Central memory CD8-positive, alpha-beta T cell (primary cell): ENCODE measurements at places on chromosomes 13 and 19.

- H3K27ac ChIP-seq = no peak overlapping the region
- peak overlapping the region; percentile 32 for H3K4me3 ChIP-seq
- peaks cover 6% of the 10 kb centered on the region for H3K36me3 ChIP-seq
- no peaks in the 10 kb centered on the region for H3K27me3 ChIP-seq
- no peaks in the 10 kb centered on the region for H3K4me1 ChIP-seq
These were observed 1.4 kb downstream of the NLRP2 start for GRCh38 chr19:54967611-54968010.

GRCh38 chr19:17236811-17237543 is 8.7 kb downstream of the NR2F6 start:
- H3K4me3 ChIP-seq = peak overlapping the region; percentile 47
- no peak overlapping the region for H3K27ac ChIP-seq
- no peak for DNase-seq
- peaks cover 3% of the 10 kb centered on the region for H3K36me3 ChIP-seq
- H3K27me3 ChIP-seq = no peaks in the 10 kb centered on the region

DNA sequence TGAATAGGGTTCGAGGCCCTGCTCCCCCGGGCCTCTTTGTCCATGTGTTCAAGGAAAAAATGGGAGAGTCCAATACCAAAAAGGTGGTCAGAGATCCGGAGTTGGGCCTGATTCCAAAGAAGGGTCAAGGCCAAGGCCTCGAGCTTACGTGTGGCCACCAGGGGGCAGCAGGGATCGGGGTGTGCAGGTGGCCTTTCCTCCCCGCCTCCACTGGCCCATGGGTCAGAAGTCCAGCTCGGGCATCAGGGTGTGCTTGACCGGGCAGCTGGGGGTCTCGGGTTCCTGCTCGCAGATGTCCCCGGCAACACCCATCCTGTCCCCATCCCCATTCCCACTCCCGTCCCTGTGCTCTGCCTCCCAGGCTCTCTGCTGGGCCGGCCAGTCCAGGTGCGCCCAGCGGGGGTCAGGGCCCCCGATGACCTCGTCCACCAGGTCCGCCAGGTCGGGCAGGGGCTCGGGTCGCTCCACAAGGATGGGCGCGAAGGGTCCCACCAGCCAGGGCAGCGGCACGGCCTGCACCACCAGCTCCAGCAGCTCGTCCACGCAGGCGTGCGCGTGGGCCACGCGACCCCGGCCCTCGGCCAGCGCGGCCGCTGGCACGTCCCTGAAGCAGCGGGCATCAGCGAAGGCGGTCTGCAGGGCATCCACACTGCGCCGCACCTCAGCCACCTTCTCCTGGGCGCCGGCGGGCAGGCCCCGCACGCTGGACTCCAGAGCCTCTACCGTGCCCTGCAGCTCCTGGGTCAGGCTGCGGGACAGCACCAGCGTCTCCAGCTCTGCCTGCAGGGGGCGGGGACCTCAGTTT is 5.2 kb upstream of the PLIN4 start:
- H3K36me3 ChIP-seq = no peaks in the 10 kb centered on the region
- peaks cover 22% of the 10 kb centered on the region for H3K27me3 ChIP-seq
- H3K4me3 ChIP-seq = no peak overlapping the region
- DNase-seq = no peak

GRCh38 chr19:54282686-54283470 is 2.0 kb upstream of the LILRB2 start:
- H3K4me1 ChIP-seq = no peaks in the 10 kb centered on the region
- H3K4me3 ChIP-seq = no peak overlapping the region
- peaks cover 82% of the 10 kb centered on the region for H3K27me3 ChIP-seq
- no peak for DNase-seq
- H3K36me3 ChIP-seq = no peaks in the 10 kb centered on the region
- no peak overlapping the region for H3K27ac ChIP-seq

- peaks cover 22% of the 10 kb centered on the region for H3K27me3 ChIP-seq
- H3K4me3 ChIP-seq = no peak overlapping the region
- no peak for DNase-seq
- H3K36me3 ChIP-seq = no peaks in the 10 kb centered on the region
- no peaks in the 10 kb centered on the region for H3K4me1 ChIP-seq
- H3K27ac ChIP-seq = no peak overlapping the region
These were observed 674 bp downstream of the TRPC4 start for GRCh38 chr13:37868691-37869505.

DNA sequence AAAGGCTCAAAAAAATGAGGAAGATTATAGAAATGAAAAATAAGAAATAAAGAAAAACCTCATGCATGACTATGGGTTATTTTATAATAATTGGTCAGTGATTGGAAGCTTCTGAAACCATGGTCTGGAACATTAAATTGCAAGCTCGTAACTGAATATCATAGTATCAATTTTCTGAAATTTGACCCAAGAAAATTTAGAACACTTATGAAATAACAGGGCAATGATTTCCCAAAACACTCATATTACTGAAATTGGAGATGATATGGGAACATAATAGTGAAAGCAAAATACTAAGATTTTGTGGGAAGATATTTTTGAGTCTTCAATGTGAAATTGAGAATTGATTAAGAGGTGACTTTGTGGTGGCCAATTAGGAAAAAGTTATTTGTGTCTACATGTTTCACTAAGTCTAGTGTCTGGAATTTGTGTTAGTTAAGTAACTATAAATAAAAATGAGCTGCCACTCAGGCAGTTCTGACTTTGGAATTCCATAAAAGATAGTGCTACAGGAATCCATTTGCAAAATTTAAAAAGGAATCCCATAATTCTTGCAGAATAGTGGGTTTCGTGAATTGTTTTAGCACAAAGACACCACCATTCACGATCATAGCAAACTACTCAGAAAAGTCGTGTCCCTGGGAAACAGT is 603.0 kb downstream of the LMO7 start:
- H3K27me3 ChIP-seq = no peaks in the 10 kb centered on the region
- H3K36me3 ChIP-seq = no peaks in the 10 kb centered on the region
- no peaks in the 10 kb centered on the region for H3K4me1 ChIP-seq
- H3K27ac ChIP-seq = no peak overlapping the region
- H3K4me3 ChIP-seq = no peak overlapping the region

DNA sequence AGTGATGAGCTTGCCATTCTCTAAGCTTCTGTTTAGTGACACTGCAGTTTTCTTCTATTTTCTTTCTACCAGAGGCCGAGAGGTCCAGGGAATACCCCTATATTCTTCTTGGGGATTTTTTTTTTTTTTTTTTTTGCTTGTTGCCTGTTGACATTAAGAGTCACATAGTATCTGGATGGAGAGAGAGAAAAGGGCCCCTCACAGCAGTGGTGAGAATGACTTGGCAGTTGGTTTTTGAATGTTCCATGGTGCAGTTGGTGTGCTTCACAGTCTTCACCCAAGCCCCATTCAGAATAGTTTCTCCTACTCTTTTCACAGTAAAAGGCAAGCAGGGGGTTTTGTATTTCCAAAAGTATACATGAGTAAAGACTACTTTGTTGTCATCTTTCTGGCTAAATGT is 577.9 kb downstream of the LMO7 start:
- DNase-seq = no peak
- no peak overlapping the region for H3K27ac ChIP-seq
- H3K27me3 ChIP-seq = no peaks in the 10 kb centered on the region
- H3K4me1 ChIP-seq = no peaks in the 10 kb centered on the region
- no peak overlapping the region for H3K4me3 ChIP-seq
- no peaks in the 10 kb centered on the region for H3K36me3 ChIP-seq

DNA sequence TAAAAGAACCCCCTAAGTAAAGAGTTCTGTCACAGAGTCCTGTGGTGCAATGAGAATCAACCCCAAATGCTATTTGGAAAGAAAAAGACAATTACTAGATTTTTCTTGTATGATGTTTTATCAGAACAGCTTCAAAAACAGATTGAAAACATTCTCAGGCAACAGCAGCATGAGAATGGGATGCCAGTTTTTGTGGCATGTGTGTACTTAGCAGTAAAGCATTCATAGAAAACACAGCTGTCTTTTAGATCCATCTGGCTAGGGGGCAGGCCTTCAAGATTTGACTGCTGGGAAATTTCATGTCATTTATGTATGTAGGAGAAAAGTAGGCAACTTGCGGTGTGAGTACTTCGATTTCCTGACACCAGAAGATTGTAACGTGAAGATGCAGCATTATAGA is 170.5 kb upstream of the HTR2A start:
- no peaks in the 10 kb centered on the region for H3K36me3 ChIP-seq
- H3K4me3 ChIP-seq = no peak overlapping the region
- no peak for DNase-seq
- H3K4me1 ChIP-seq = no peaks in the 10 kb centered on the region
- H3K27me3 ChIP-seq = no peaks in the 10 kb centered on the region
- no peak overlapping the region for H3K27ac ChIP-seq

DNA sequence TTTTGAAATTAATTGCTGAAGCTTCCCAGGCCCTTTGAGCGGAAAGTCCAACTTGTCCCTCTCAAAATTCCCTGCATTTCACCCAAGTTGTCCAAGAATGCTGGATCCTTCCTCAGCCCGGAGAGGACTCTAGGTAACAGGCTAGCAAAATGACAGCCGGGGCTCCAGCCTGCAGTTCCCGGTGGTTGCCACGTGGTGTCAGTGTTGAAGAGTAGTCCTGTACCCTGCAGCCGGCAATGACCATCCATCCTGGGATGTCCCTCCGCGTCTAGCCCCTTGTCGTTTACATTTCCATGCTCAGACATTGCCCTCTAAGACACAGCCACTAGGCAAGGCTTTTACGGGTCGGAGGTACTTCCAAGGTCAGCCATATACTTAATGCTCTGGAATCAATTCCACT is 31.4 kb upstream of the MTIF3 start:
- no peaks in the 10 kb centered on the region for H3K36me3 ChIP-seq
- H3K4me3 ChIP-seq = no peak overlapping the region
- DNase-seq = no peak
- H3K4me1 ChIP-seq = peaks cover 8% of the 10 kb centered on the region
